Memory B cell (primary cell): ENCODE measurements at places on chromosomes 12 and 14.
A peak's percentile ranks its signal among the peaks of the same experiment; 100 is the strongest.

DNA sequence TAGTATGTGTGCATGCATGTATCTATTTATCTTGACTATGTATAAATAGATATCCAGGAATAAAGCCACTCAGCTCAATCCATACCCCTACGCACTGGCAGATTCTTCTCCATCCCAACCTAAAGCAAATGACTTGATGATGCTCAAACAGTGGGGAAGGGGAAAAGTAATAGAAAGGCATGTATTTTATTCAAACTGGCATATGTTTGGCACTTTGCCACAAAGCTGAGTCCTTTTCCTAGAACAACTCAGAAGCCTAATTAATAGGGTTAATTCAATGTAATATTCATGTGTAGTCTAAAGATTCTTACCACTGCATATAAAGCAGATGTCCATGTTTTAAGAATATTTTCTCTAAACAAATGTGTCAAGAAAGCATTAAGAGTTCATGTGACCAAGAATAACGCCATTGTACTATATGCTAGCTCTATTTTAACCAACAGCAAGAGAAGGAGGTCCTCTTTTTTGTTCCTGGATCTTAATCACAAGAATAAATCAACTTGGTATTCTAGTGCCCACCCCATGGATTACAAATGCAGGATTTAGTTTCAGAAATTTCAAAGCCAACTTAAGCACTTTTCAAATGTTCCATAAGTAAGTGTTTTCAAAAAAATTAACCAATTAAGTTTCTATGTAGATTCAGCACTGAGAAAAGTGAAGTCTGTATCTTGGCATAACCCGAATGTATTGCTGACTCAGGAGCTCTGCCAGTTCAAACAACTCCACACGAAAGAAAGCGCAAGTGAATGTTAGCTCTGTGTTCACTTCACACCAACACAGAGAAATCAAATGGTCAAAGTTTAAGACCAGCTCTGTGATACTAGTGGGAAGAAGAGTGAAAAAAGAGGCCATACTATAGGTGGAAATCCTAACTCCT, 233.6 kb downstream of the MED13L start:
- no peak for DNase-seq

GRCh38 chr12:11830307-11830801, 180.9 kb downstream of the ETV6 start:
- no peak for DNase-seq

GRCh38 chr14:34678306-34678705, 36.1 kb downstream of the CFL2 start:
- no peak for DNase-seq

GRCh38 chr14:54902521-54903420, at the start of gene GCH1:
Gene GCH1 (minus strand): TSS chr14:54902826. CDS start chr14:54902663, 163 bp downstream.
- peak; percentile 91 for DNase-seq

DNA sequence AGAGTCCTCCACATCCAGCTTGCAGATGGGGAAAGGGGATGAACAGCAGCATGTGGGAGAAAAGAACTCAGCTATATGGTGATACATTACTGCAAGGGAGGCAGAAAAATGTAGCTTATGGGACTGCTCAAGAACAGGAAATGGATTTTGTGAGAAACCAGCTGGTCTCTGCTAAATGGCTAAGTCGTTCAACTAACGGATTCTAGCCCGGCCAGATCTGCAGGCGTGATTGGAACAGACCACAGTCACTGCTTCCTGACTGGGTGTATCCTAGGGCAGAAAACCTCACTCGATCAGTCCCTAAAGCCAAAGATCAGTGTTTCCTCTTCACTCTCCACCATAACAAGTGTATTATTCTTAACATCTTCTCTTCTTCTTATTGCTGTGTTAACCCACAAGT, 8.1 kb upstream of the PTGDR start:
- DNase-seq = no peak

DNA sequence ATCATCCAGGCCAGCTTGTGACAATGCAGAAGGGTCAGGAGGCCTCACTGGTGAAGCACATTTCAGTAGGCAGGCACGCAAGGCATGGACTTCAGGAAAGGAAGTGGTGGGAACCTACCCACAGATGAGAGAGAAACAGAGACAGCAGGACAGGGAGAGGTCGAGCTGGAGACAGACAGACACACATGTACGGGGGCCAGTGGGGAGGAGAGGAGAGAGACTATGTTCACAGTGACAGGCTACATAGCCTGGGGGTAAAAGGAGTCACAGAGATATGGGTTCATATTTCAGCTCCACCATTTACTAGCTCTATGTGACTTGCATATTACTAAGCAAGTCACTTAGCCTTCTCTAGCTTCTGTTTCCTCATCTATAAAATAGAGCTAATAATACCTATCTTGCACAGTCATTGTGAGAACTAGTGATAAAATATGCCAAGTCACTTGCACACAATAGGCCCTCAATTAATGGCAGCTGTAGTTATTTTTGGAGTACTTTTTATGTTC, 91.1 kb upstream of the FUT8 start:
- DNase-seq = no peak

DNA sequence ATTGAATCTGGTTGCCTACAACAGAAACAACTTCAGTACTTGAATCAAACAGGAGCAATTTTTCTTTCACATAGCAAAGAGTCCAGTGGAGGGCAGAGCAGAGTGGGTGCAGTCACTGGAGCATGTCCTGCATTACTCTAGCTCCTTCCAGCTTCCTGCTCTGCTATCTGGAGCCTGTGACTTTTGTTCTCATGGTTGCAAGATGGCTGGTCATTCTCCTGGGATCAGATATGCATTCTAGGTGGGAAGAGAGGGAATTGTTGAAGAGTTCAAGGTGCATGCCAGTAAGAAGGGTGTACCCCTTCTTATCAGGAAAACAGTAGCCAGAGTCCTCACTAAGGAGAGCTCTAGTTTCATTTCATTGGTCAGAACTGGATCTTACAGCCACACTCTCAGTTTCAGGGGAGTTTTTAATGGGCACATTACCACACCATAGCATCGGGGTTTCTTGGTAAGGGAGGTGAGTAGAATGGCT, 8.0 kb downstream of the IFT43 start:
- DNase-seq = no peak

GRCh38 chr14:99063620-99064225, 208.3 kb downstream of the BCL11B start:
- no peak for DNase-seq

DNA sequence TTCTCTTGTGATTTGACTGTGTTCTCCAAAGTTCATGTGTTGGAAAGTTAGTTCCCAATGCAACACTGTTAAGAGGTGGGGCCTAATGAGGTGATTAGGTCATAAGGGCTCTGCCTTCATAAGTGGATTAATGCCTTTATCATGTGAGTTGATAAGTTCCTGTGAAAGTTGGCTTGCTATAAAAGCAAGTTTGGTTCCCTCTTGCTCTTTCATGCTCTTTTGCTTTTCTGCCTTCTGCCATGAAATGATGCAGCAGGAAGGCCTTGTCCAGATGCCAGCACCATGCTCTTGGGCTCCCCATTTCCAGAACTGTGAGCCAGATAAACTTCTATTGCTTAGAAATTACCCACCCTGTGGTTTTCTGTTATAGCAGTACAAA, 41.9 kb downstream of the SLC16A7 start:
- no peak for DNase-seq

DNA sequence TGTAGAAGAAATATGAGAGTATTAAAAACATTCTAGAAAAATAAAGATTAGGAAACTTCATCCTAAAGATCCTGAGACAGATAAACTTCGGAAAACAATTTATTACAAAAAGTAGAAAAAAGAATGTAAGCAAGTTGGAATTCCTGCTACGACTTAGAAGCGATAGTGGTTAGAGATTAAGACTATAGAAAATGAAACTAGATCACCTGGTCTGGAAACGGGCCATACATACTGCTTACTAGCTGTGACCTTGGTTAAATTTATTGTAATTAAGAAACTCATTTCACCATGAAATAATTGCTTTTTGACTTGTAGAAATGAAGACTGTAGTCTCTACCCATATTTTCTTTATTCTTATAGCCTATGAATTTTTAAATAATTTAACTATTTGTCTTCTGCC, 614.1 kb downstream of the SLC16A7 start:
- no peak for DNase-seq

GRCh38 chr12:14167005-14167628, 185.7 kb upstream of the GRIN2B start:
- peak; percentile 63 for DNase-seq

GRCh38 chr12:15698377-15698871, 90.8 kb downstream of the EPS8 start:
- DNase-seq = no peak

- DNase-seq = peak; percentile 61
Measured at GRCh38 chr14:95774265-95775160, 60.6 kb upstream of the TCL1A start.

- DNase-seq = no peak
Measured at GRCh38 chr14:50364792-50365191, 31.9 kb downstream of the CDKL1 start.

GRCh38 chr12:14961466-14962152, at the start of gene ARHGDIB:
Gene ARHGDIB (minus strand): TSS chr12:14961601. CDS start chr12:14950712, 10,889 bp downstream.
- peak; percentile 57 for DNase-seq

- no peak for DNase-seq
Measured at GRCh38 chr14:89773151-89773550, 181.4 kb downstream of the EFCAB11 start.

DNA sequence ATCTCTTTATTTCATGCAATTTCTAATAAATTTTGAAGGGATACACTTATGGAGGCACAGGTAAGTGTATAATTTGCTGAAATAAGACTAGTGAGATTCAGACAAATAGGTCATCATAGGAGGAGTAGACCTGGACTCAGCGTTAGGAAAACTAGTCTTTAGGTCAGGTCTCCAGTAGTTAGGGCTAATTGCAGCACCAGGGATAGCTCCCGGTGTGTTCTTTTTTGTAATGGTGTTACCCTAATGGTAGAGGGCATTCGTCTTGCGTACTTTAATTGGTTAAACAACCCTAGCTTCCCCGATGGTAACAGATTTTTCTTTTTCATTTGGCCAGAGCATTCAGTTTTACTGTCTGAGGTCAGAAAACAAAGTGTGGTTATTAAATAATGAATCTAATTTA, 64.9 kb downstream of the ARID2 start:
- DNase-seq = no peak

DNA sequence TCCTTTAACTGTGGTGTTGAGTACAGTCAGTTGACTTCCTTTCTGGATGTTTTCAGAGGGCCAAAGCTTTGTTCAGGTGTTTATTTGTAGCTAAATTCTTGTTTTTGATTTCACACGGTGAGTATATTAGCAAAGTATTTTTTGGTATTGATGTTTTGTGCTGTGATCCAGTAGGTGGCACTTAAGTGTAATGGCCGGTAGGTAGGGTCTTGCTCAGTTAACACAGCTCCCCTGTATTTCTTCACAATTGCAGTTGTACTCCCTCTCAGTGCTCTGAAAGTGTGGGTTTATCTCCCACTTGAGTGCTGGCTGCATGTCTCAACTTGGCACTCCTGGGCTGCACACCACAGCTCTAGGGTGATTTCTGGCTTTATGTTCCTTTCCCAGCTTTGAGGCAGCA, 339.5 kb downstream of the AEBP2 start:
- DNase-seq = no peak

GRCh38 chr12:4118017-4118510, 155.5 kb upstream of the CCND2 start:
- no peak for DNase-seq

DNA sequence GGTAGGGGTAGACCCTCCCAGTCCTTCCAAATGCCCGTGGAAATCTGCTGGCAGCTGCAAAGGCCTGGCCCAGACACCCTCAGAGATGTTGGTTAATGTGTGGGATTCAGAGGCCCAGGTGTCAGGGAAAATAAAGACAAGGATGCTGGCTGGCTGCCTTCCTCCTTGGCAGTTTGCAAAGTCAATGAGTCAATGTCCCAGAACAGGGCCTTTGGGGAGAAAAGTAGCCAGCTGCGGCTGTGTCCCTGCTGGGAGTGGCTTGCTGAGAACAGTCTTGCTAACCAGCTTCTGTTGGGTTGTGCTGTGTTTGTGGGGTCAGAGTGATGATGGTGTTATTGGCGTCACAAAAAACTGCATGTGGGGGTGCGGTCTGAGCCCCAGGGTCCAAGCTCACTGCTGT, 29.2 kb downstream of the GLRX5 start:
- DNase-seq = no peak

- DNase-seq = no peak
Measured at GRCh38 chr12:116196752-116197718, 80.5 kb downstream of the MED13L start.

DNA sequence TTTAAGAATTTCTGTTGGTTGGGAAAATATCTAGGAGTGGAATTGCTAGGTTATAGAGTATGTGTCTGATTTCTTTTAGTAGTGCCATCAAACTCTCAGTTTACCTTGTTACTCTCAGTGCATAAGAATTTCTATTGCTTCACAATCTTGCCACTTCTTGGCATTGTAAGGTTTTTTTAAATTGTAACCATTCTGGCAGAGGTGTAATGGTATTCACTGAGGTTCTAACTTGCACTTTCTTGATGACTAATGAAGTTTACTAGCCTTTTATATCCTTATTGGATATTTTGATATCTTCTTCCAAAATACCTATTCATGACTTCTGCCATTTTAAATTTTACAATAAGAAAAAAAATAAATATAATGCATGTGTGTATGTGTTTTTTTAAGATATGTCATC, 478.0 kb downstream of the NAV3 start:
- no peak for DNase-seq

DNA sequence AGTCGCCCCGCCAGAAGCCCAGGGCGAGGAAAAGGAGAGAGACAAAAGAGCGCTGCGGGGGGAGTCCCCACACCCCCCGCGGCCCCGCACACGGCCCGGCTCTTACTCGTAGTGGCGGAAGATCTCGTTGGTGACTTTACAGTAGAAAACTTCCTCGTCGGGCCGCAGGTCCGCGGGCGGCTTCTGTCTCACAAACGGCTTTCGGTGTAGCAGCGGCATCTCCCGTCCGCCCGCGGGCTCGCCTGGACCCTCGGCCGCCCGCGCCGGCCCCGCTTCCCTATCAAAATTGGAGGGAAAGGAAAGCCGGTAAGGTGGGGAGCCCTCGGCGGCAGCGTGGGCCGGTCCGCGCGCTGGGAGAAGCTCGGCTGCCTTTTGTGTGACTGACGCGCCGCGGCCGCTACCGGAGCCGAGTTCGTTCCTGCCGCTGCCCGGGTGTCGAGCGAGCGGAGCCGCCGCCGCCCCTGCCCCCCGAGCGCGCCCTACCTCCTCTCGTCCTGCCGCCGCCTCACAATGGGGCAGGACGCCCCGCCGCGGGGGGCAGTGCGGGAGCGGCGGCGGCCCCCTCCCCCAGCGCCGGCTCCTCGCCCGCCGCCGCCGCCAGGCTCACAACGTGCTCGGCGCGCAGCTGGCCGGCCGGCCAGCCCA, 652 bp downstream of the BAZ1A start:
- no peak for DNase-seq

- DNase-seq = no peak
Measured at GRCh38 chr12:31989571-31990362, 30.6 kb downstream of the RESF1 start.

GRCh38 chr12:68959891-68960464, 27.0 kb upstream of the CPM start:
- no peak for DNase-seq
